T-cell (primary cell): ENCODE measurements at places on chromosomes 12 and 14.

- no peak for DNase-seq
Observed at GRCh38 chr12:67517181-67517887, 131.2 kb upstream of the DYRK2 start.

DNA sequence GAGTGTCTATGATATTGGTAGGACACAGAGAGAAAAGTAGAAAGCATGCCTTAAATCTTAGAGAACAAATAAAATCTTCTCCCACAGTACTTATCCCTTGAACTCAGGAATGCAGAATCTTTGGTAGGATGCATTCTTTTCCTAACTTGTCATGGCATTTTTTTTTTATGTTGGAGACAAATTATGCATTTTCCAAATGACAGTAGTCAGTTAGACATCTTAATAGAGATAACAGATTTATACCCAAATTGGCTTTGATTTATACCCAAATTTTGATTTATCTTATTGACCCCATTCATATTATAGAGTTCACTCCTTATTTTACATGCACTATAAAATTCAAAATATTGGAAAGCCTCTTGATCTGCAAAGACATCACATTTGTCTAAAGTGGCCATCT lies 132.9 kb downstream of the CNTN1 start:
- no peak for DNase-seq

- DNase-seq = no peak
Observed at GRCh38 chr14:88130057-88130432, 125.1 kb downstream of the GPR65 start.

- no peak for DNase-seq
Observed at GRCh38 chr12:75690296-75690955, 179.0 kb upstream of the KRR1 start.

GRCh38 chr12:49301760-49302159 lies 6.8 kb downstream of the PRPH start:
- no peak for DNase-seq

- no peak for DNase-seq
Observed at GRCh38 chr12:29552994-29553748, 55.7 kb upstream of the OVCH1 start.

DNA sequence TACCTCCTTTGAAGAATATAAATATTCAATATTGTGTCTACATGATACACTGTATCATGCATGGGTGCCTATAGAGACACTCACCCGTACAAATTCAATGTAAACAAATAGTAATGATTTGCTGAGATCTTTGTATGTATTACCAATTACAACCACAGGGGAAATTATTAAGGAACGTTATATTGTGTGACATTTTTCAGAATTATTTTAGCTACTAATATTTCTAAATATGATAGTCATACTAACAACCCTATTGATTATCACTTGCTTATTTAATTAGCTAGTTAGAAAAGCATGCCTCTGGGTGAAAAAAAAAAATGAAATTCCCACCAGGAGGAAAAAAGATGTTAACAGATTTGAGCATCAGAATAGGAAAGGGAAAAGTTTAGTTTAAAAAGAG lies 2.1 kb downstream of the SOX5 start:
- no peak for DNase-seq

DNA sequence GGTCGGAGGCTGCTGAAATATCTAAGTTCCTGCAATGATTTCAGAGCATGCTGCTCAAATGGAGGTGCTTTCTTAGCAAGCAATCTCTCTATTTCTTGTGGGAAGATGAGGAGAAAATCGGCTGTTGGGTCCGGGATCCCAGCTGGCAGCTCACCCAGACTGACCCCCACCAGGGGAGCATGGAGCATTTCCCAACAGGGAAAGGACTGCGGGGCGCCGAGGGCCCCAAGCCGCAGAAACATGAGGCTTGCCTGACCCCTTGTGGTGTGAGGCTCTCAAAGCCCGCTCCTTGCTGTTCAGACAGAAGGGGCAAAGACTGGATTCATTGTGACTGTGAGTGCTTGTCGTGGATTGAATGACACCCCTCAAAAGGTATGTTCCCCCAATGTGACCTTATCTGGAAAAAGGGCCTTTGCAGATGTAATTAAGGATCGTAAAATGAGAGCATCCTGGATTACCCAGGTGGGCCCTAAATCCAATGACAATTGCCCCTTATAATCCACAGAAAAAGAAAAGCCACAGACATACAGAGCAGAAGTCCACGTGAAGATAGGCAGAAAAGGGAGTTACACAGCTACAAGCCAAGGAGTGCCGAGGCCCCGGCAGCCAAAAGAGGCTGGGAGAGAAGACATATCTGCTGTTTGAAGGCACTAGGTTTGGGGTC lies 116.3 kb upstream of the VASH1 start:
- DNase-seq = no peak

GRCh38 chr14:62329427-62329826 lies 567.2 kb downstream of the SNAPC1 start:
- no peak for DNase-seq

- DNase-seq = no peak
Observed at GRCh38 chr12:131711551-131712205, 788 bp downstream of the SFSWAP start.

- DNase-seq = no peak
Observed at GRCh38 chr14:93987376-93987775, 9.7 kb upstream of the CCDC197 start.

DNA sequence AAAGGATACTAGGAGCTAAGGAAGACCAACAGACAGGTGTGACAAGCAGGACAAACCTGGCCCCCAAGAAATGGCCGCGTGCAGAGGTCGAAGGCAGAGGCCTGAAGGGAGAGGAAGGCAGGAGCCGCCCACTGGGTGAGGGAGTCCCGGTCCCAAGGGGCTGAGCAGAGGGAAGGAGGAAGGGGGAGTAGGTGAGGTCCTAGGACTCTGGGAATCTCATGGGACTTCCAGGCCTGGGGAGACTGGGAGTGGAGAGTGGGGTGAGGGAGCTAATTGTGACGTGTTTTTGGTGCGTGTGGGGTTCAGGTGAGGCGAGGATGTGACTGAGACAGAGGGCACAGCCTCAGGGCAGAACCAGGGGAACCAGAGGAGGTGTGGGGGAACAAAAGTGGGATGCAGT lies 11.7 kb upstream of the FLVCR2 start:
- DNase-seq = no peak

GRCh38 chr14:23375527-23376251 lies 1.2 kb upstream of the CMTM5 start:
- DNase-seq = no peak

- DNase-seq = no peak
Observed at GRCh38 chr12:129080391-129080790, 227.1 kb downstream of the GLT1D1 start.

- no peak for DNase-seq
Observed at GRCh38 chr12:63150713-63151622, at the start of gene AVPR1A. AVPR1A (minus strand) TSS chr12:63151201; CDS start chr12:63150836, 365 bp downstream.

DNA sequence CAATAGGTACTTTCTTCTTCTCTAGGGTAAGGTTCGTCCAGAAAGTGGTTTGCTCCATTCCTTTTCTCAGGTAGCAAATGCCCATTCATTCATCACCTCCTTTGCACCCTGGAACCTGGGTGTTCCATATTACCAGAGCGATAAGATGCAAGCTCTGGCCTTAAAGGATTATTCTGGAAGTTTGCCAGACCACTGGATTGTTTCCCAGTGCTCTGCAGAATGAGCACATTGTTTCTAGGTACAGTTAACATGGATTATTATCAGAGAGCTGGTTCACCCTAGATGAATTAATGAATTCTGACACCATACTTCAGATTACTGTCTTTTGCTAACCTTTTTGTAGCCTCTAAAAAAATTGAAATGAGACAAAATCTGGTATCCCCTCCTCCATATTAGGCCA lies 170.9 kb upstream of the BMP4 start:
- no peak for DNase-seq

DNA sequence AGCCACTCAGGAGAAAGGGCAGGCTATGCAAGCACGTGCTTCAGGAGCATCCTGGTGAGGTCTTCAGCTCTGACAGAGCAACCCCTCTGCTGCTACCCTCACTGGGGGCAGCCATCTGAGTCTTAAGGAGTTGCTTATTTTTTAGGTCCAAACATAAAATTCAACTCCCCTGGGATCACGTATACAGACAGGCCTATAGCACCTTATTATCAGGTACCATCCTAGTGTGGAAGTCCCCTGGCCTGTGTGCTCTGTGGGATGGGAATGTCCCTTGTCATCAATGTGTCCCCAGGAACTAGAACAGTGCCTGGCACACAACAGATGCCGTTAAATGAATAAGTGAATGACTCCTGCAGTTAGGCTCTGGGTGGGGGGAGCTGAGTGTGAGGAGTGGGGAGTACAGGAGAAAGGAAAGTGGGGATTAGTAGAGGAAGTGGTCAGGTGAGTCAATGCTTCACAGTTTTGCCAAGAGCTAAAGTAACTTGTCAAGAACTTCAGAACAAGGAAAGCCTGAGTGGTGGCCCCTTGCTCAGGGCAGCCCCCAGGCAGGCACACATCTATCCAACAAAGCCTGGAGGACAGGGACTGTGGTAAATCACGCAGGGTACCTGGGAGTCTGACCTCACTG lies 33.5 kb downstream of the DAD1 start:
- DNase-seq = peak; percentile 51

DNA sequence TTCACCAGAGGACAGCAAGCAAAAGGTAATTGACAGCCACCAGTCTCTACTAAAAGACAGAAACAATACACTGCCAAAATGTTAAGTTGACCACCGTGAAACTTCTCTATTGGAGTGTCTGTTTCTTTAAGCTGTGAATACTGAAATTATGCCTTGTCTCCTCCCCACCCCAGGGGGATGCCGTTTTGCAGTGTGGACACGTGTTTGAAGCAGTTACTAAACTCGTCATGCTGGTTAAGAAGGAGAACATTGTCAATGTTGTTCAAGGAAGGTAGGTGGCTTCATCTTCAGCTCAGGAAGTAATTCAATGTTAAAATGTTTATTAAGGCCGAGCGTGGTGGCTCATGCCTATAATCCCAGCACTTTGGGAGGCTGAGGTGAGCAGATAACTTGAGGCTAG lies 32.8 kb downstream of the KCTD10 start:
- no peak for DNase-seq

DNA sequence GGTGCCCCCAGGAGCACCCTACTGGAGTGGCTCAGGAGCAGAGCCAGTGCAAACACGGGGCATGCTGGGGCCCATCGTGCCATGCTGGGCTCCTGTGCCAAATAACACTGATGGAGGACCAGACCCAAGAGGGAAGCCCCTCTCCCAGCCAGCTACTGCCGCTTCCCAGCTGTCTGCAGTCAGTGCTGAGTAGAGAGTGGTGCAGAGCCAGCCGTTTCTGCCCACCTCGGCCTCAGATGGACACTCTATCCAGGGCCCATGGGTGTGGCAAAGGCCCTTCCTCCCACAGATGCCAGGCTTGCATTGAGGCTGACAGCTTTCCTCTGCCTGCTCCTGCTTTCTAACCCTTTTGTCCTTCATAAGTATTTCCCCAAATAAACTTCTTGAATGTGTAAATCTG lies 13.2 kb downstream of the CLBA1 start:
- DNase-seq = no peak

GRCh38 chr12:108649669-108650068 lies 16.0 kb upstream of the SELPLG start:
- DNase-seq = no peak

- no peak for DNase-seq
Observed at GRCh38 chr14:104171029-104171697, 32.8 kb downstream of the KIF26A start.
